ENCODE measurements at places on chromosomes 12 and 14.

- DNase-seq = no peak
These were observed 1.5 kb downstream of the RAP1B start for GRCh38 chr12:68612202-68612601.

GRCh38 chr14:42322531-42323284 lies 716.0 kb downstream of the LRFN5 start:
- DNase-seq = no peak

GRCh38 chr12:27644158-27644845 lies 51.9 kb upstream of the REP15 start:
- no peak for DNase-seq

DNA sequence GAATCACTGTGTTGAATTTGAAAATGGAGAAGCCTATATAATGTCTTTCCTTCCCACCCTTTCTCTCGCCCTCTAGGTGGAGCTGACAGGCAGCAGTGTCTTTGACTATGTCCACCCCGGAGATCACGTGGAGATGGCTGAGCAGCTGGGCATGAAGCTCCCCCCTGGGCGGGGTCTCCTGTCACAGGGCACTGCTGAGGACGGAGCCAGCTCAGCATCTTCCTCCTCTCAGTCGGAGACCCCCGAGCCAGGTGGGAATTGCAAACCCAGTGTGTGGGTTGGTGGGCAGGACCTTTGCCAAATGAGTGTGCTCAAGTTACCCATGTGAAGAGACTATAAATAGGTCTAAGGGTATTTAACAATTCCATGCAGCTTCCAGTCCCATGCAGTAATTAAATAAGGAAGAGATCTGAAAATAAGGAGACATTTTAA lies 274.7 kb downstream of the EGLN3 start:
- DNase-seq = no peak

DNA sequence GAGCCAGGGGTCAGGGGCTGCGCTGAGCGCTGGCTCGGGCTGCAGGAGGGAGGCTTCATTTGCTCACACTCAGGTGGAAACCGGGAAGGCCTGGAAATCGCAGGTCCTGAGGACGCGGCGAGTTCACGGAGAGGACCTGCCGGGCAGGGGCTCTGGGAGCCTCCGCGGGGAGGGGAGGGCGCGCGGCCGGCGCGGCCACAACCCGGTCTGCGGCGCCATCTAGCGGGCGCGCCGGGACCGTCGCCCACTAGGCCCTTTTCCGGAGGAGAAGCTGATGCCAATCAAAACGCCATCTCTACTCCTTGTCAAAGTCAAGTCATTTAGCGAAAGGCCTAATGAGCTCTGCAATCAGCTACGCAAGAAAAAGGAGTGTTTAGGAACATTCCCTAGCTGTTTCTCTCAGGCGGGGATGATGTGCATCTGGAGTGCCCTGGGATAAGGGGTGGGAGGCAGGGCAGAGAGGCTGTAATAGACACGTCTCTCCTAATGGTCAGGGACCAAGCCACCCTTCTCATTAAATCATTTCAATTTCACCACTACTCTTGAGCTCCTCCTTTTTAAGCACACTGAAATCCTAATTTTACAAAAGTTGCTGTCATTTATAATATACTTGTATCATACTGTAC lies 885.8 kb upstream of the TMEM132C start:
- peak; percentile 82 for DNase-seq

DNA sequence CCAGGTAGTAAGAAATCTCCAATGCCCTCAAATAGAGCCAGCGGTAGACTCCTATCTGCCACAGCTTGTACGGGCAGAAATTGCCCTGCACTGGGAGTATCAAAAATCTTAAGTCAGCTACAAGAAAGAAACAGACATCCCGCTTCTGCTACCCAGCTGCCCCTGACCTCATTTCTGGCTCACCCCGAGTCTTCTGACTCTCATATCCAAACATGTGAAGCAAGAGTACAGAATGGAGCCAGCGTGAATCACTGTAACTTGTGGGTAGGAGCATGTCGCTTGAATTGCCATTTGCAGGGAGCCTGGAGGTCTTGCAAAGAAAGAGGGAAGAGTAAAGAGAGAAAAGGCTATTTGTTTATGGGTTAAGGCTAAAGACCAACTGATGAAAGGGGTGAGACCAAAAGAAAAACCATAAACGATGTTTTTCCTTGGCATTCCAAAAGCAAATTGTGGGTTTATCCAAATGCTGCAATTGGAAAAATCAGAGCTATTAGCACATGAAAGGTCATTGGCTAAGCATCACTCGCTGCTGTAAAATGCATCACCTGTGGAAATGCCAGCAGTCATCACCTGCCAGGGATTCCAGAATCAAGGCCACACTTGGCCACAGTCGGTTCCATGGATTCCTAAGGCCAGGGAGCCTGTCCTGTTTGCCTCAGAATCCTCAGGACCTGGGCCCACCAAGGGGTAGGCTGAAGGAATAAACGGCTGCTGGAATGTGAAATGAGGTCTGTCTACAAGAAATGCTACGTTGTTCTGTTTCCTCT lies 86.6 kb downstream of the FOXN3 start:
- no peak for DNase-seq

DNA sequence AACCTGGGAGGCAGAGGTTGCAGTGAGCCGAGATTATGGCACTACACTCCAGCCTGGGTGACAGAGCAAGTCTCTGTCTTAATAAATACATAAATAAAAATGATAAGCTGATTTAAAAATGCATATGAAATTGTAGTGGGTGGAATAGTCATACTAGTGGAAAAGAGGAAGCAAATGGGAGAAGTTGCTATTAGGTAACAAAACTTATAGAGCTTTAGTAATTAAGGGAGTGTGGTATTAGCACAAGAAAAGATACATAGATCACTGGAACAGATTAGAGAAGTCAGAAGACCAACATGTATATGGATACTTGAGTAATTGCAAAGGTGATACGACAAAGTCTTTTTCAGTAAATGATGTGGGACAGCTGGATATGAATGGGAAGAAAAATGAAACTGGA lies 26.5 kb downstream of the TECPR2 start:
- DNase-seq = no peak

DNA sequence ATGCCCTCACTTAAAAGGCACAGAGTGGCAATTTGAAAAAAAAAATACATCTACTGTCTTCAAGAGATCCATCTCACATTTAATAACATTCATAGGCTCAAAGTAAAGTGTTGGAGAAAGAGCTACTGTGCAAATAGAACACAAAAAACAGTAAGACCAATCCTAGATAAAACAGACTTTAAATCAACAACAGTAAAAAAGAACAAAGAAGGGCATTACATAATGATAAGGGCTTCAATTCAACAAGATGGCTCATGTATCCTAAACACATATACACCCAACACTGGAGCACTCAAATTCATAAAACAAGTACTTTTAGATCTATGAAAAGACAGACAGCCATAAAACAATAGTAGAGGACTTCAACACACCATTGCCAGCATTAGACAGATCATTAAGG lies 93.6 kb upstream of the PCED1B start:
- DNase-seq = no peak

DNA sequence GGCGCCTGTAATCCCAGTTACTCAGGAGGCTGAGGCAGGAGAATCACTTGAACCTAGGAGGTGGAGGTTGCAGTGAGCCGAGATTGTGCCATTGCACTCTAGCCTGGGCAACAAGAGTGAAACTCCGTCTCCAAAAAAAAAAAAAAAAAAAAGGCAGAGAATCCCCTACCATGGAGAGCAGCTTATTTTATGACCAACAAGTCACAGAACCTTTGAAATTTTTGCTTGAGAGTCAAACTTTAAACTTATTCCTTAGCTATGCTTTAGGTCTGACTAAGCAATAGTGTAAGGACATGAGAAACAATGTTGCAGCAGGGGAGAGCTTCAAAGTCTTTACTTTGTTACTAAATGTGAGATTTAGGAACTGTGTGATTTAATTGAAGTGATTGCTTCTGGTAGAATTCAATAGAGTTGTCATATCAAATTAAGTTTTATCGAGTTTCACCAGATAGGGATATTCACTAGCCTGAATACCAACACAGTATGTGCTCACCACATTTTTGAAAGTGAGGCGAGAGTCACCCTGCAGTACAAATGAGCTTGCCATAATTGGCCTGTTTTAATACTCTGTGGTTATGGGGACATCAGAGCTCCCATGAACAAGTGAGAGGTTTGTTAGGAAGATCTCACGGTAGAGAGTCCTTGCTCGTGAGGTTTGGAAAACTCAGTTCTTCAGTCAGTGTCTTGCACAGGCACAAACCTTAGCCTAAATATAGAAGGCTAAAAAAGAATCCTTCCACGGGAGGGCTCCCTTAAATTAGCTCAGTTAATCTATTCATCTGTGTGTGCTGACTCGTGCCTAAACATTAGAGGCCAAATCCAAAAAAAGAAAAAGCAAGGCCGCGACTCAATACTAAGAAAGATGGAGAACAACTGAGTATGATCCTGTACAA lies 108.6 kb downstream of the SAMD4A start:
- DNase-seq = no peak

DNA sequence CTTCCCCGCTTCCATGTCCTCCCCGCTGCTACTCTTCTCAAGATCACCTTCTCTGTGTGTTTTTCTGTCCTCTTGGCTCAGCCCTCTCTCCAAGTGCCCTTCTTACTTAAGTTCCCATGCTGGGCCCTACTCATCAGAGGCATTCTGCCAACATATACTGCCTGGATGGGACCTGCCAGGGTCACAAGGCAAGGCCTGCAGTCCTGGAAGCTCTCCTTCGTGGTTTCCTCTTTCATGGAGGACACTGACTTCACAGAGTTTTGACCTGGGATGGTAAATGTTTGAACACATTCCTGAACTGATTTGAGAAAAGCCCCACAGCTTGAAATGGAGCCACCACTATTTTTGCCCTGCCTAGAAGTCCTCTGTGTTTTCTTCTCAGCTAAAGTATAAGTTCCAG lies 140.9 kb downstream of the TMEM30B start:
- DNase-seq = no peak
